GM23338 (cell line): ENCODE measurements at places on chromosomes 3 and 15.

DNA sequence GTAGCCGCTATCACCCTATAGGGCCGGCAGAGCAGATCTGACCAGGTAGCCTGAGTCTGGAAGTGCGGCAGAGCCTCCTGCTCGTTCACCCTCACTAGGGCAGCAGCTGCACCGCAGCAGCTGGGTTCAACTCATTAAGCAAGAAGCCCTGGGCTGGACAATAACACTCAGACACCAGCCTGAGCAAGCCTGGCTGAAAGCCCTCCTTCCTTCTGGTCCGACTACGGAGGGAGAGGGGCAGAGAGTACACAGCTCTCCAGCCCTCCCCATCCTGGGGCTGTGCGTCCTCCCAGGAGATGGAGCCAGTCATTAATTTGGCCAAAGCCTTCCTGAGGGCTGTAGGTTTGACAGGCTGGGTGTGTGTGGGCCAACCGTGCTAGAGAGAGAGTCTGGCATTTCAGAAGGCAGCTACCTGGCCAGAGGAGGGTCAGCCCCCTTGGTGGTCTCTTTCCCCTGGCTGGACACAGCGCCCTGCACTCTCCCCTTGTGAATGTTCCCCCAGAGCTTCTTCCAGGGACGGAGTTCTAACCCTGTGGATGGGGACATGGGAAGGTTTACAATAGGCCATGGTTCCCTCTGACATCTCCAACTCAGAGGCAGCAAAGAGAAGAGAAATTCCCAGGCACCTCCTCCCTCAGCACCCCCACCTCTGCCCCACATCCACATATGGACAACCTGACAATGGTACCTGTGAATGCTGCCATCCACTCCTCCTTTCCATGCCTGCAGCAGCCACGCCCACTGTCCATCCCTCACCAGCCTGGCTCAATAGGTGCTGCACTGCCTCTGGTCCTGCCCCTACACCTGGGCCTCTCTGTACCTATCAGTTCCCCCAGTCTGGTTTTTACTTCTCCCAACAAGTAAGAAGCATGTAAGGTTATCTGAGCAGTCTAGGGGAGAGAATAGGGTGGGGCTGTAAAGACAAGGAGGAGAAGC lies 6.5 kb downstream of the CHRNB4 start:
- no peak for DNase-seq

DNA sequence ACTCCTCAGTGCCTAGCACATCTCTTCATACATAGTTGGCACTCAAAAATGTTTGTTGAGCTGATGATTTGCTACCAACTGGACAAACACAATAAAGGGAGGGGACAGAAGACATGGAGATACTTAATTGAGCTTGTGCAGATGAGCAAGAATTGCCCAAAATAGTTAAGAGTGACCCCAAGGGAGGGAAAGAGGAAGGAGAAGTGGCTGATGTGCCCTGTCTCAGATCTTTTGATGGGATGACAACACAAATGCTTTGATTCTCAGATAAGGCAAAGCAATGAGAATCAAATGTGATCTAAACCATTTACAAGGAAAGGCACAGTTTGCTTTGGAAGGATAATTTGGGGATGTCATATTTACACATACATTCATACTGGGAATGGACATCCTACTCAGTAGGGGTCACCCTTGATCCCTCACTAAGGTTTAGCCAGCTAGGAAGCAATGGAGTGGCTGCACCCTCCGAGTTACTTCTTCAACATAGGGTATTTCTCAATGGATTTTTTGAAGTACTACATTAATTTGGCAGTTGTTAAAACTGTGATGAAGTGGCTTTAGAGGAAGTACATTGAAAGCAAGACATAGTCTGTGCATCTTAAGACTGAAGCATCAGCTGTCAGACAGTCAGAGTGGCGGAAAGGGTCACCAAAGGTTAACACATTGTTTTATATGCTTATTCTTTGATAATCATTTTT lies 21.9 kb upstream of the SSR3 start:
- no peak for DNase-seq

- DNase-seq: no peak
Measured at GRCh38 chr3:124315215-124316033, 323.5 kb upstream of the ROPN1 start.

DNA sequence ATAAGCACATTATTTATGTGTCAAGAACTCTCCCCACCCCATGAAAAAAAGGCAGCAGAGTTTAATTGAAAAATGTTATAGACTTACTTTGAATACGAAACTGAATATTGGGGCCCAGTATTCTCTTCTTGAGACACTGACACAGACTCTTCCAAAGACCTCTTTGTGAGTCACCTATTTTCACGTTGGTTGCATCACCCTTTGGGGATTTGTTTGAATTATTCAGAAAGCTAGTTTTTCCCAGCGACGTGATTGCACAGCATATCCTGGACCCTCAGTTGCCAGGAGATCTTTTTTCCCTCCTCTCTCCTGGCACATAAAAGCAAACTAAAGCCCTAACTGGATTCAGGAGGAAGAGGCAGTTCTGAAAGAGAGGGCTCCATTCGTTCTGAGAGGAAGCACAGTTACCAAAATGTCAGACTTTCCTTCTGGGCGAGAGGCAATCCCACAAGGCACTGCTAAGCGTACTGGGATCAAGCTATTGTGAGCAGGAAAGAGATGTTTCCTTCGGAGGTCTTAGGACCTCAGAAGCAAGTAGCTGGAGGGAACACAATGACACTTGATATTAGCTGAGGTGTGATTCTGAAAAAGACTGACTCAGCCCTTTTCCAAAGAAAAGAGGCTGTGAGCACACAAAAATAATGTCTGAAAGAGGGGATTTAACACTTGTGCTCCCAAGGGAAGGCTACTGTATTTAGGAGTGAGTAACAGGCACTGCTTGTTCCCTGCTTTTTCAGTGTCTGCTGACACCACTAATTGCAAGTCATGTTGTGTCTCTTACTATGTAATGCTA lies 65.8 kb upstream of the CADPS start:
- DNase-seq: peak; percentile 18

GRCh38 chr3:60933824-60934223 lies 317.4 kb downstream of the FHIT start:
- DNase-seq: no peak

DNA sequence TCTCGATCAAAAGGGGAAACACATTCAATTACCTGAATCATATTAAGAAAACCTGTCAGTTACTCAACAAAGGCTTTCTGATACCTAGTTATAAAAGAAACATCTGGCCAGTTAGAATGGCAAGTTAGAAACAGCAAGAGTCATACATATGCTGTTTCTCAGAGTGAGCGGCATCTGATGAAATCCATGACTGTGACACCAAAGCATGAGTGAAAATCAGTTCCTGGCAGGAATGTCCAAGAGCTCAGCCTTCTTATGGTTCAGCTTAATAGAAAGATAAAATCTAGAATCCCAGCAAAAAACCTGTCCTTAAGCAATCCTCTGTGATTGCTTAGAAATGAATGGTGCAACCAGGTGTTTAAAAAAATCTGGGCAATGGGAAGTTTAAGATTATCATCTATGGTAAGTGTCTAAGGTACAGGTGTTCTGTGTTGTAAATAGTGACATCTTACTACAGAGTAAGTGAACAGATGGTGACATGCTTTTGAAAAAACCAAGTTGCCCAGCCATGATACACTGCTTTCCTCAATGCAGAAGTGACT lies 18.8 kb downstream of the B4GALT4 start:
- no peak for DNase-seq
